H9 (cell line): ENCODE measurements at places on chromosomes 4 and X.

DNA sequence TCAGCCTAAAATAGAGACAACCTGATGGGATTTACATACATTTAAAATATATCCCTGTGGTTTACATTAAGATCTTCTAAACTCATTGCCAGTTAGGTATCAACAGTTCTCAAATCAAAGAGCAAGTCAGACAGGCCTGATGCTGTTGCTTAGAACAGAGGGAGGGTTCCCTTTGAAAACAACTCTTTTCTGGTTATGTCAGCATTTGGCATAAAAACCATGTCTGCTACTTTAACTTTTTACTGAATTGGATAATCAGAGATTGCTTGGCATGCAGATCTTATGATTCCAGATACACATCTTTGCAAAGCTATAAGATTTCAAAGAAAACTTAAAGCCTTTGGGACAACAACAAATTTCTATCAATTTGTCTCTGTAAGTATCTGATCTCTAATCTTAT is 140.8 kb downstream of the CPE start:
- DNase-seq = no peak

DNA sequence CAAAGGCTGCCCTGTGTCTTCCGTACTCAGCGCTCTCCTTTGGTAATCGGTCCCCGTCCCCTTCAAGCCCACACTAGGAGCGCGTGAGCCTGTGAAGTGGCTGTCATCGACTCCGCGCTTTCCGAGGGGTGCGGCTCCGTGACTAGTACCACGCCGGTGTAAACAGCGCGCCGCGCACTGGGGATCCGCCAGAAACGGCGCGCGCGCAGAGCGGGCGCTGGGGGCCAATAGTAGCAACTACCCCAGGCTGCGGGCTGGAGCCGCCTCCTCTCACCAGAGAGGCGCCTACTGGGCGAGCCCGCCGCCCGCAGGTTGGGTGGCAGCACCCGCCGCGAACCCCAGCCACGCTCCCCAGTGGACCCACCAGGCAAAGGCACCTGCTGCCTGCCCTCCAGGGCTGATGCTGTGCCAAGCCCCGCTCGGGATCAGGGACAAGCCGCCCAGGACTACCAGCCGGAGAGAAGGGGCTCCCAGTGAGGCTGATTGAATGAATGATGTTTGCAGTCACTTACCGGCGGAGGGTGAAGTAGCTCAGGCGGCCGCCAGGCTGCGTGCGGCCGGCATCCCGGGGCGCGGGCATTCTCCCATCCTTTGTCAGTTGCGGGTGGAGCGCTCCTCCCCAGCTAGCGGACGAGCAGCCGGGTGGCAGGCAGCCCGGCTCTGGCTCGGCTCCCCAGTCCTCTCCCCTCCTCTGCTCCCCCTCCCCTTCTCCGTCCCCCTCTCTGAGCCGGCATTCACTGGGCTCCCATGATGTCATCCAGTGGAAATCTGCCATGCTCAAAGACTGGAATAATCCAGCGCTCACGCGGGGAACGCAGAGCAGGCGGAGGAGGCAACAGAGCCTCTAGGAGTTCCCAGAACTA is 370.3 kb upstream of the SMIM31 start:
- peak; percentile 65 for DNase-seq

DNA sequence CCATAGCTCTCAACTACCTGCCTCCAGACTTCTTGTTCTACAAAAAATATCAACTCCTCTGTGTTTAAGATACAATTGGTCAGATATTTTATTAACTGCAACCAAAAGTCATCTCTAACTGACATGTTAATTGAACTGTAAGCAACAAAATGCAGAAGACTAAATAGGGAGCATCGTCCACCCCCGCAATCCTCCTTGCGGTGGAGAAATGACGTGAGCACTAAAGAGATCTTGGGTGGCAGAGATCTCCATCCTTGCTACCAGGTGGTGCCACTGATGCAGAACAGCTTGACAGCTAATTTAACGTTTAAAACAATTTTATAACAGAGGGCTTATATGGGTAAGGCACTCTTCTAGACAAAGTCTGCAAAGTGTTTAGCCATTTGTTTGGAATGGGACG is 164.4 kb upstream of the FTHL17 start:
- DNase-seq = no peak

DNA sequence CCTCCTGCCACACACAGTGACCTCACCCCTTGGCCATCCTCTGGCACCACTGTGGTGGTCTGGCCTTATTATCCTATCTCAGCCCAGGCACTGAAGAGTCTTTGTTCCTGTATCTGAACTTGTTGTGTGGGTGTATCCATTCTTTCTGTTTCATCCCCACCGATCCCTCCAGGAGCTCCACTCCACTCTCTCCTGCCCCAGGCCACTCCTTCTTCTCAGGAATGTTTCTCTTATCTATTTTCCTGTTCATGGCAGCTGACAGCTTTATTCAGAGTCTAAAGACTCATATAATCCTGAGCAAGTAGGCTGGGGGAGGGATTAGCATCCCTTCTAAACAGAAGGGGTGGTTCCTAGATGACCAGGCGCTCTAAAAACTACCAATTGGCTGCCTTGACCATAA is 150.0 kb downstream of the ANAPC10 start:
- DNase-seq = no peak

DNA sequence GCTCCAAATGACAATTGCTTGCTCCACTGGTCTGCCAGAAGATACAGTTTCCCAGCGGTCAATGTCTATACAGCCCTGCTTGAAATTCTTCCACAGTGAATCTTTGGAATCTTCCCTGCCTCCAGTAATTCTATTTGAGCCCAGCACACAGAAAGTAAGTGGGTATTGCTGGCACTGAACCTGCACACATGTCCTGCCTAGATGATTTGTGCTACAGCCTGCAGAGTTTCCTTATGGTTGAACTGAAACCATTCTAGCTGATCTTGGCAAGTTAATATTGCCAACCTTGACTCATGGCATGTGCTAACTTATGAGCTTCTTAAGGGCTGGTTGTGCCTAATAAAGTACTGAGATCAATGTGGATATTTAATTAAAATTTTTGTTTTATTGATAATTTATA is 553.8 kb upstream of the GNPDA2 start:
- DNase-seq = no peak

DNA sequence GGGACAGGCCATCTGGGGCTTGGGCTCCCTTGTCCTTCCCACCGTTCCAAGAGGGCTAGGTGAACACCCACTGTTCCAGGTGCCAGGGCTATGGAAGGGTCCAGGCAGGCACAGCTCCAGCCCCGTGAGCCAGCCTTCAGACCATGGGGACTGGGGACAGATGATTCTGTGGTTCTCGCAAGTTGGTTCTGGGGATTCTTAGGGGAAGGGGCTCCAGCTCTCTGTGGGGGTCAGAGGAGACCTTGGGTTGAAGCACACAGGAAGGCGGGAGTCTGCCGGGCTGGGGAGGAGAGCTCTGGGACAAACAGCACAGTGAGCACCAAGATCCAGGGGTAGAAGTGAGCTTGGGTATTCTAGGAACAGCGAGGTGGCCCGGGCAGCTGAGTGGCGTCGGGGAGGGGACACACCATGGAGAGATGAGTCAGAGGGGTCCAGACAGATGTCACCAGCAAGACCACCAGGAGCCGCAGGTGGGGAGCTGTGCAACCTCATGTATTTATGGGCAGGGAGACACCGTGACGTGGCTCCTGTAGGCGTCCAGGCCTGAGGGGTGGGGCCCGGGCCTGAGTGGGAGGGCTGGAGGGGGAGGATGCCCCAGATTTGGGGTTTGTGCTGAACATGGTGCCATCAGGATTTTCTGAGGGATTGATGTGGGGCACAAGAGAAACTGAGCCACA is 48.8 kb upstream of the HMX1 start:
- DNase-seq = no peak
